Activated naive CD4-positive, alpha-beta T cell (primary cell): ENCODE measurements at places on chromosomes 3 and 15.
A peak's percentile ranks its signal among the peaks of the same experiment; 100 is the strongest.

DNA sequence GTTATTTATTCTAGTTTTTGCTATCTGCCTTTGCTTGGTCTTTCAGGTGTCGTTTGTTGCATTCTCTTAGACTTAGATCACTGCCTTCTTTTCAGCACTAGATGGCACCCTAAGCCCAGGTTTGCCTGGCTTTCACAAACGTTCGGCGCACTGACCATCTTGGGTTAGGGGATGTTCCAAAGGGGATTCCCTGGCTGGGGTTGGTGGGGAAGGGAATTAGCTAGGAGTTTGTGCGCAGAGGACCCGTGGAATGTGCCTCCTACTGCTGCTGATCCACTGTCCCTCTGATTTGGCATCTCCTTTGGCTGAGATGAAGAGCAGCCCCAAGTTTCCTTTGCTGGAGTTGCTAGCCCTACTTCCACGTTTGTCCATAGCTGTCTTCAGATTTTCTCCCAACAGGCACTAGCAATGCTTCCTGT, 33.9 kb downstream of the PFN2 start:
- DNase-seq: no peak

DNA sequence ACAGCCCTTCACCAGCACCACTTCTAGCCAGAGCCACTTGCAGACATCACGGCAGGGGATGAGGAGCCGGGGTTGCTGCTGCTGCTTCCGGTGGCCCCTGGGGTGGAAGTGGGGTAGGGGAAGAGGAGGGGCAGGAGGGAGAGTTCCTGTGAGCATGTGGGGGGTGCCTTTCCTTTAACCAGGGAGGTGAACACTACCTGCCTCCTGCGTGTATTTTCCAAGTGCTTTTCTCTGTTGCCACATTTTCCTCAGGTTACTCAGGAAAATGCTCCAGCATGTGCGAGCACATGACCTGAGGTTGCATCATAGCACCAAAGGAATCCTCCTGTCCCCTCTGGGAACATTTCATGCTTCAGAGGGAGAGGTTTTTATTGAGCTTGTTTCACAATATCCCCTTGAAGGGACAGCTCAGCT, 12.2 kb upstream of the SACM1L start:
- DNase-seq: peak; percentile 51

DNA sequence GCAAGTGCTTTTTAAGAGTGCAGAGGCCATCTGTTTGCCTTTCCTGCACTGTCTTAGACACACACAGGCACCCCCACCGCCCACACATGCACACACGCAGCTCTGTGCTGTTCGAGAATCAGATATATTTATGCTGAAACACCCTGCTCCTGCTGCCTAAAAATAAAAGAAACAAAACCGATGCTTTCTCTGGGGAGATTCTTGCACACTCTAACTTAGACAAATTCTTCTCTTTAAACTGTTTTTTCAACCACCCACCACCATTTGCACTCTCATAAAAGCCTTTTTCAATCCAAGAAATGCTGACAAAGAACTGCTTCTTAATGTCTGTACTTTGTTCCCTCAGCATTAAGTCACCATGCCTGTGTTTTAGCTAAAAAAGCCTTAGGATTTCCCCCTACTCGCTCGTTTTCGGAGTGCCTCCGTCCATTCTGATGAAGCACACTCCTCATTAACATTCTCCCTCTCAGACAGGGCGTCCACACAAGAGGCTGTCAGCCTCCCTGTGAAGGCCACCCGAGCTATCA, 26.2 kb downstream of the SLC12A8 start:
- DNase-seq: no peak

DNA sequence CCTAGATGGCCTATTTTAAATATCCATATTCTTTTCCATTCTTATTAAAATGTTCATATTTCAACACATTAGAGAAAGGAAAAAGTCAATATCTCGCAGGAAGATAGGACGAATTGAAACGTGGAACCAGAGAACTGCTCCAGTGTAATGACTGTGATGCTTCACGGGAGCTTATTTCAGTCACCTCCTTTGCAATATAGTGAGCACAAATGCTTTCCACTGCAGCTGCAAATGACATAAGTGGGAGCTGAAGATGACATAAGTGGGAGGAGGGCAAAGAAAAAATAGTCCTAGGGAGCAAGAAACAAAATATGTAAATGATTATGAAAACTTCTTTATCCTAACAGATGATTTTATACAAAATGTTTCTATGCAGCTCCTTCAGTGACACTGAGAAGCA, 324.1 kb downstream of the ZNF385D start:
- DNase-seq: no peak

DNA sequence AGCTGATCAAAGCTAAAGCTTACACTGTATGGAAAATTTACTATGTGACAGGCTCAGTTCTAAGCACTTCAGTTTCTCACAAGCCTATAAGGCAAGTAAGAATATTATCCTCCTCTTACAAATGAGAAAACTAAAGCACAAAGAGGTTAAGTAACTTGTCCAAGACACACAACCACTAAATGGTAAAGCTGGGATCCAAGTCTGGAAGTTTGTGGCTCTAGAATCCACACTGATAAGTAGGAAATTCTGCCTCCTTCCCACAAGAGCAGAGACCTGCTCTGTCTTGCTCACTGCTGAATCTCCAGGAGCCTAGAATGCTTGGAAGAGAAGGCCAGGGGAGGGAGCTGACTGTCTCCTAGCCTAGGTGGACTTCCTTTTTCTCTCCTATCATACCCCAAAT, 60.6 kb downstream of the MAGI1 start:
- no peak for DNase-seq

DNA sequence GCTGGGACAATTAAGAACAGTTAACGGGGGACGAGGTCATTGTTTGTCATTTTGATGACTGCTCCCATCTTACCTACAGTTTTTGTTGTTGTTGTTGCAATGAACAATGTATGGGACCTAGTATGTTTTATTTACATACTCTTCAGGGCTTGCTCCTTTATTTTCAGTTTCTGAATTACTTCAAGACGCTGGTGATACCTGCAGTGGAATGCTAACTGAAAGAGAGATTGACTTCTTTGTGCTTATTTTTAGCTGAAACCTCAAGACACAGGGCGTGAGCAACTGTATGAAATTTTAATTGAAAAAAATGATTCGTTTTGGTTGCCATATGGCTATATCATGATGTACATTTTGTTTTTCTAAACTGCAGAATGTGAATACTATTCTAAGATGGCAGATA, 297.9 kb downstream of the EDEM1 start:
- no peak for DNase-seq

- no peak for DNase-seq
Observed at GRCh38 chr3:30169487-30169886, 436.9 kb upstream of the TGFBR2 start.

DNA sequence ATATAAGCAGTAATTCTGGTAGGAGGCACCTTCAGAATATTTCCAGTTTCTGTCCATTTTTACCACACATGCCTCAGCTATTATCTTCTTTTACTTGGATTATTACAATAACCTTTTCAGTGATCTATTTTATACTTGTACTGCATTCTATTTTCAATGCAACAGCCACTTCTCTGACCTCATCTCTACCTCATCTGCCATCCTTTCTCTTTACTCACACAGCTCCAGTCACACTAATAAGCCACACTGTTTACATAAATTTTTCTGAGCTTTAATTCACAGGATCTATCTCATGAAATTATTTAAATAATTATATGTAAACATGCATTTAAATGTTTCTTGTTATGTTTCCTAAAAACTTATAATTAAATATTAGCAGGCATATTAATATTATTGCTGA, 47.3 kb upstream of the BCHE start:
- DNase-seq: no peak

DNA sequence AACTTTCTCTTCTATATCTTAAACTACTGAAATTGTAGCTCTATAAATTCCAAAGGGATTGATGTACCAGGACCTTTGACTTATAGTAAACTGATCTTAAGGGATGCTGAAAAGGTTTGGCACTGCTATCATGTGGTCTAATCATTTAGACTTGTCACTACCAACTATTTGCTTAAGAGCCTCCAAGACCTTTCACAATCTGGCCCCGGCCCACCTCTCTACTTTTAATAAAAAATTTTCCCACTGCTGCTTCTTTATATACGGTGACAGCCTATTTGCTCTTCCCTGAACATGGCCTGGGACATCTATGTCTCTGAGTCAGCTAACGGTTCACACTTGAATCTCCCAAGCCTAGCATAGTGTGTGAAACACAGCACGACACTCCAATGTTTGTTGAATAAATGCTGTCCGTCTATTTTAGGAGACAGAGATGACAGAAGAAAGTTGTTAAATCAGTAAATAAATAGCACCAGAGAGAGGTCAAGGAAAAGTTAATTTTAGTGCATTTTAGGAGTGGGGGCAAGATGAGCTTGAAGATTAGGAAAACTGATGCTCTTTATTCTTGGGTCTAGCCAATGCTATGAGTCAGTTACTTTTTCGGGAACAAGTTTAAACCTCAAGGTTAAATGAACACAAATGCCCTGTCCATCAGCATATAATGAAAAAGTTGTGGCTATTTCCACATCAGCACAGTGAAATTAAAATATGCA, 212.9 kb downstream of the TIGIT start:
- DNase-seq: no peak

DNA sequence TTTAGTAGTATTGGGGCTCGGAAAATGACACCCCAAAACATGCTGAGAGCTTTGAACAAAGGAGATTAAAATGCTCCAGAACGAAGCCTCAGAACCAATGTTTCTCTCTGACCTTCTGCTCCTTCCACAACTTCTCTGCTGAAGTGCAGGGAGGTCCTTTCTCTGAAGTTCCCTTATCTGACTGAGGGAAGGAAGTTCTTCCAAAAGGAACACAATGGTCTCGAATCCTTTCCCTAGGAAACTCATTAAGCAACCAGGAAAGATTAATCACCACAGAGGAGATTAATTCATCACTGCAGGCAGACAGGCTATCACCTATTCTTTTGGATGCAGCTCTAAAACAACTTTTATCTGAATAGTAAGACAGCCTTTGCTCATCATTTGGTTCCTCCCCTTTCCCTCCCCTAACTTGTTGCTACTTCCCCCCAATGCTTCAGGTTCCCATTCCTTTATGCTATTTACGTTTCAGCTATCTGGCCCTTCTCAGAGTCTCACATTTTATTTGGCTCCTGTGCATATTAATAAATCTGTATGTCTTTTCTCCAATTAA, 18.2 kb upstream of the WDR49 start:
- DNase-seq: no peak

- no peak for DNase-seq
Observed at GRCh38 chr15:93298901-93299300, 209.9 kb upstream of the RGMA start.

GRCh38 chr3:77868725-77869124, 828.8 kb downstream of the ROBO2 start:
- no peak for DNase-seq

DNA sequence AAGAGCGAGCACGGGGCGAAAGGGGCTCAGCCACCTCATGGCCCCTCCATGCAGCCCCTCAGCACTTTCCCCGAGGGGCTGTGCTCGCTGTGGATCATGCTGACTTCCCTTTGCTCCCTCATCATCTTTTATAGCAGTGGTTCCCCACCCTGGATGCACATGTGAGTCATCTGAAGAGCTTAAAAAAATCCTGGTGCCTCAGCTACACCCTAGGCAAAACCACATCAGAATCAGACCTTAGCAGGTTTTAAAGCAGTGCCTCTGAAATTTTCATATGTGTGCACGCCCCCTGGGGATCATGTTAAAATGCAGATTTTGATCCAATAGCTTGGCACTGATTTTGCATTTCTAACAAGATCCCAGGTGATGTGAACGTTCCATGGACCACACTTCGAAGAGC, 50.9 kb downstream of the FEM1B start:
- no peak for DNase-seq

GRCh38 chr15:21260966-21261395, 179.3 kb downstream of the POTEB3 start:
- DNase-seq: no peak

GRCh38 chr15:66953523-66954229, 111.7 kb upstream of the SMAD3 start:
- no peak for DNase-seq

- no peak for DNase-seq
Observed at GRCh38 chr15:52224211-52224610, 33.0 kb upstream of the GNB5 start.

GRCh38 chr15:90851114-90851513, 17.3 kb upstream of the FURIN start:
- no peak for DNase-seq

- DNase-seq: no peak
Observed at GRCh38 chr3:14876921-14877333, 58.2 kb downstream of the FGD5 start.

DNA sequence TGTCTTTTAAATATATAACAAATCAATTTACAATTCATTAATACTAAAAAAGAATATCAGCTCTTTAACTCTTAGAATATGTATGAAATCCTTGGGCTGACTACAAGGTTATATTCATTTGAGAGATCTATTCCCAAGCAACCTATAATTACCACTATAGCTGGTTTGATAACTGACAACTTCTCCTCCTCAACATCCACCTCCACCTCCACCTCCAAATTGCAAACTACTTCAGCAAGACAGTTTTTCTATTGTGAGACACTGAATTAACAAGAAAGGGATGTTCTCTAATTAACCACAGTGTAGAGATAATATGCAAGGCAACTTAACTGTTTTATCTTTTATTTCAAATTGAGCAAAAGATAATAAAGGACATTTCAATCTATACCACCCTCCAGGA, 284.8 kb upstream of the ARL6 start:
- DNase-seq: no peak

DNA sequence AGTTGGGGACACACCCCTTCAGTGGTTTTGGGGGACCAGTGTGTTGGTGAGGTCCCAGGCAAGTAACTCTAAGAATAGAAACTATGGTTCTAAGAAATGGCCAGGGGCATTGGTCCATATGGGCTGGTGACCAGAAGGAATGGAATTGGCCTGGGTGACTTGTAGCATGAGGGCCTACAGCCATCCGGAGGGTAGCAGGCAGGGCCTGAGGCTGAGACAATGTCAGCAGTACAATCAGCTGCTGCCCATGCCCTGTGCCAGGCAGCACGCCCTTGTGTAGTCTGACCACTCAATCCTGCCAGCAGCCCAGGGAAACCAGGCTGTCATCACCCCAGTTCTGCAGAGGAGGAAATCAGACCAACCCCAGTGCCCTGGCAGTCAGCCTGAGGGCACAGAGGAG, 100.6 kb downstream of the DNAJB8 start:
- no peak for DNase-seq

- no peak for DNase-seq
Observed at GRCh38 chr3:30350011-30350410, 256.4 kb upstream of the TGFBR2 start.

- DNase-seq: no peak
Observed at GRCh38 chr3:43307226-43307625, 20.9 kb downstream of the SNRK start.

- DNase-seq: no peak
Observed at GRCh38 chr15:67579164-67579563, 36.7 kb downstream of the MAP2K5 start.

DNA sequence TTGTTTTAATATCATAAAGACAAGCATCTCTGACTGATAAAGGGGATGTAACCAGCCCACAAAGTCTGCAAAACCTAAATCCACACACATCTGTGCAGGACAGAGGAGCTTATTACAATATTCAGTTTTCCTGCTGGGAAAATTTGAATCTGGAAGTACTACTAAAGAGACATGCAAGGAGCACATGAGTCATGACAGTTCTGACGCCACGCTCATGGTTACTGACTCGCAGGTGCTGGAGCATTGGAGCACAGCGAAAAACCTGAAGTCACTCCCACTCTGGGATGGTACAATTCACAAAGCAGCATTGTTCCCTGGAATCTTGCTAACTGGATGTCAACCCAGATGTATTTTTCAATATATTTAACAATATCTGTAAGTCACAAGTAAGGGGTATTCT, 7.6 kb upstream of the ISL2 start:
- no peak for DNase-seq
